ENCODE measurements at places on chromosomes 16 and 17.

GRCh38 chr17:65058593-65058992 is 2.1 kb upstream of the GNA13 start:
- DNase-seq: no peak

DNA sequence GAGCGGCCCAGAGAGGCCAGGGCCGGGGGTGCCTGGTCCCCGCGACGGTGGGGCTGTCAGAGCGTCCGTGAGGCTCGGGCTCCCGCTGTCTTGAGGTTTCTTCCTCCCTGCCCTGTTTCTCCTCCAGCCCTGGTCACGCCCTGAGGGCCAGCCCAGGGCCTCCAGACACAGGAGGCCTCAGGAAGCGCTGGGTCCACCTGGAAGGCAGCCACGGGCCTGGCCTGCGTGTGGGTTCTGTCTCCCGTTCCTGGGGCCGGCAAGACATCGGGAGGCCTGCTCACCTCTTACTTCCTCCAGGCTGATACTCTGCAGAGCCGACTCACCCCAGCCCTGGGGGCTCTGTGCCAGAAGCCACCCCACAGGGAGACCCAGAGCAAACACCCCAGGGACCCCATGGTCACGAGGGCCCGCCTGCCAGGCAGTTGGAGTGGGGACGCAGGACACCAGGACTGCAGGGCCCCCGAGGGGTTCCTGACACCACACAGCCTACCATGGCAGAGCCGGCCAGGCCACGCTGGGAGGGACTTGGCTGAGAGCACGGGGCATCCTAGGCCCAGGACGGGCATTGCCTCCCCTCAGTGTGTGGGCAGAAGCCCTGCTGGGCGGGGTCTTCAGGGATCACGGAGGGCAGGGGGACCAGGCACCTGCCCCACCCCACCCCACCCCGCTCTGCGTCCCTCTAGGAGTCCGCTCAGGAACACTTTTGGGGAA is 18.9 kb upstream of the CACNA1H start:
- no peak for DNase-seq

- DNase-seq: no peak
Measured at GRCh38 chr16:57621521-57622271, 6.7 kb upstream of the ADGRG1 start.

DNA sequence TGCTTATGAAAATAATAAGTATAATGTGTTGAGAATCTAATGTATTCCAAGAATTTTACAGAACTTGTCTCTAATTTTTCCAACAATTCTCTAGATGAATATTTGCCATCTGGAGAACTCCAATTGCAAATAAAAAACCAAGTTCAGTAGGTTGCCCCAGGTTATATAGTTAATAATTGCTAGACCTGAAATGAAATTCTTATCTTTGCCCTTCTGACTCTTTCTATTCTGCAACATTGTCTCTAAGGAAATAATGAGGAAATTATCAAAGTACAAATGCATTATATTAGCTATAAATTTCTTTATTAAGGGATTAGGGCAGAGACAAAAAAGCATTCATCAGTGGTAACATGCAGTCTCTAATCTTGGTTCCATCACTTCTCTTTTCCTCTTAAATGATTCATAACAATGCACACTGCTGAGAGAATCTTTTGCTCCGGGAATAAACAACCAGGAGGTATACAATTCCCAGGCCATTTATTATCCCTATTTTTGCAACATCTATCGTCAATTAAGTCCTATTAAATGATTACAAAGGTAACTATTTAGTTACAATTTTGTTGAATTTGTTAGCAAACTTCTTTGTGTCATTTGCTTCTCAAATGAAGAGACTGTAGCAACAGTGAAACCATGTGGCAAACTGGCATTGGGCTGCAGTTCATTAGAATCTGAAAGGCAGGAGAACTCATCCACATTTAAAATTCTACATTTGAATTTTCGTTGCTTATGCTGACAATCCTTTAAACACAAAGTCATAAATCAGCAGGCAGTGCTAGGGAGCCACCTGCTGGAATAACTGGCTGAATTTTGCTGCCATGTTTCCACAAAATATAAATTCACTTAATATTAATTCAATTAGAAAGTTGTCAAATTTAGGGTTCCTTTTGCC is 349.6 kb downstream of the KIF2B start:
- peak; percentile 66 for DNase-seq

- DNase-seq: no peak
Measured at GRCh38 chr16:8591451-8591850, 1.1 kb upstream of the TMEM114 start.

- no peak for DNase-seq
Measured at GRCh38 chr16:48075398-48075797, 80.4 kb downstream of the ABCC12 start.

DNA sequence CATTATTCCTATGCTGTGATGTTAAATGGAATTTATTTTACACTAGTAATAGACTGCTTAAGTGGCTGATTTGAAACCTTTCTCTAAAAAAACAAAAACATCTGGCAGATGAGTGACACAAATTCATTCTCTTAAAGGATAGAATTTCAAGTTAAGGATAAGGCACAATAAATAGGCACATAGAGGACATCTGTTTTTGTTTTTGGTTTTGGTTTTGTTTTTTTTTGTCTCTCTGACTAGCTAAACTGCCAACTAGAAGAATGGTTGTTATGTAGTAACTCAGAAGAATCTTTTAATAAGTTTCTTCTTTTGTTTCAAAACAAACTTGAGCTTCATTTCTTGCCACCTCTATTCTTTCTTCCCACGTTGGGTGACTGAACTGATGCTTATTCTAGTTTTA is 5.1 kb upstream of the VPS4A start:
- peak; percentile 51 for DNase-seq

DNA sequence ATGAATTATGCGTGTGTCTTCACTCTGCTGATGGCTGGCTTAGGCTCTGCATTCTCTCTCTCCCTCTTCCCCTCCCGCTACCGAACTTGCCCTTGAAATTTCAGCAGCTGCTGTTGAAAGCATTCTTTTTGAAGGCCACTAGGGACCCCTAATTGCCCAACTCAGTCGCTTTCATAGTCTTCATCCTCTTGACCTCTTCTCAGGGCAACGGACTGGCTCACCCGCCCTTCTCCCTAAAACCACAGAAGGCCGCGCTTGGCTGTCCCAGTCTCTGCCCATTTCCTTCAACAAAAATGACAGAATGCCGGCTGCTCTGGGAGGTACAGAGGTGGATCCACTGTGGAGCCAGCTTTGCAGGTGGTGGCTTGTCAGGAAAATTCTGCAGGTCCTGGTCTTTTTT is 21.0 kb upstream of the FMNL1 start:
- DNase-seq: no peak

DNA sequence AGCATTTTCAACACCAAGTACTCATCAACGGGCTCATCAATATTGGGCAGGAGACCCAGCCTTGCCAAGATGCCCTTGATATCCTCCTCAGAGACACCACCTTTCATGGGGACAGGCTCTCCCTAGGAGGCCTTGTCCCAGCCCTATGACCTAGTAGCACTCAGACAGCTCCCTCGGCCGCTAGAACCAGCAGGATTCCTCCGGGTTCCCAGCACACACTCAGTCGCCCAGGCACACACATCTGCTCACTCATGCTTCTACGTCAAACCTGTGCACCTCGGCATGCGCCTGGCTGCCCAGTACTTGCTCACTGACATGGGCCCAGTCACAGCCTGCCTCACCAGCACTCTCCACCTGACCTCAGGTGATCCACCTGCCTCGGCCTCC is 17.0 kb downstream of the SRCIN1 start:
- no peak for DNase-seq

DNA sequence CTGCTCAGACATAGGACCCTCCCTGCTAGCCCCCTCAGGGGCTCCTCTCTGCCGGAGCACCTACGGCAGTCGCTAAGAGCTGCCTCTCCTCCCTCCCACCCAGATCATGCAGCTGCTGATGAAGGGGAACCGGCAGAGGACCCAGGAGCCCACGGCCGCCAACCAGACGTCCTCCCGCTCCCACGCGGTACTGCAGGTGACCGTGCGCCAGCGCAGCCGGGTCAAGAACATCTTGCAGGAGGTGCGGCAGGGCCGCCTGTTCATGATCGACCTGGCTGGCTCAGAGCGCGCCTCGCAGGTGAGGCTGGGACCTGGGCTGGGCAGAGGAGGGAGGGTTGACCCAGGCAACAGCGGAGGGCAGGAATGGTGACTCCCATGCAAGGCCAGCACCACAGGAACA is 17.0 kb downstream of the BTBD17 start:
- no peak for DNase-seq

DNA sequence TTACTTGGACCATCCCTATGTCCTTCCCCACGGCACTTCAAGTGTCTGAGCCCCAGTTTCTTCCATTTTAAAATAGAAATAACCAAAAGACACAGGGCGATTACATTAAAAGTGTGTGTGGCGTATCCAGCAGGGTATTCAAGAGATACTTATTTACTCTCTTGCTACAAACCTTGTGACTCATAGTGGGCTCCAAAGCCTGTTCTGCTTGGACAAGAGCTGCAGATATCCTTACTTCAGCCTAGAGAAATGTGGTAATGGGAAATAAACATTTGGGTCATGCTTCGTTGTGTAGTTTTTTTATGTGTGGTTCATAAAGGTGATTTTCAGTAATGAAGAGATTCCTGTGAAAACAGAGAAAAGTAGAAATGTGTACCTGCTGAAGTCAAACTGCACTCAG is 288.9 kb upstream of the CDH11 start:
- DNase-seq: no peak

All from NCI-H524 (cell line).